Sciatic nerve (tissue), 2 donors: ENCODE measurements at places on chromosomes 1 and 21. TPM values are rescaled to one million over a fixed set of nuclear protein-coding genes. Genes with fewer than 3 reads are reported as not detected.

Gene CD247
- total RNA-seq = 5.2 TPM

Gene PYCR2
- 52.2 TPM for total RNA-seq

Gene S100A7A
- not detected for total RNA-seq

Gene PTGFR
- 57.2 TPM for total RNA-seq

Gene CLCA4
- not detected for total RNA-seq

Gene HP1BP3
- total RNA-seq = 284 TPM

- no peak for DNase-seq
Measured at GRCh38 chr1:214102907-214103306, 115.1 kb downstream of the PROX1 start.

DNA sequence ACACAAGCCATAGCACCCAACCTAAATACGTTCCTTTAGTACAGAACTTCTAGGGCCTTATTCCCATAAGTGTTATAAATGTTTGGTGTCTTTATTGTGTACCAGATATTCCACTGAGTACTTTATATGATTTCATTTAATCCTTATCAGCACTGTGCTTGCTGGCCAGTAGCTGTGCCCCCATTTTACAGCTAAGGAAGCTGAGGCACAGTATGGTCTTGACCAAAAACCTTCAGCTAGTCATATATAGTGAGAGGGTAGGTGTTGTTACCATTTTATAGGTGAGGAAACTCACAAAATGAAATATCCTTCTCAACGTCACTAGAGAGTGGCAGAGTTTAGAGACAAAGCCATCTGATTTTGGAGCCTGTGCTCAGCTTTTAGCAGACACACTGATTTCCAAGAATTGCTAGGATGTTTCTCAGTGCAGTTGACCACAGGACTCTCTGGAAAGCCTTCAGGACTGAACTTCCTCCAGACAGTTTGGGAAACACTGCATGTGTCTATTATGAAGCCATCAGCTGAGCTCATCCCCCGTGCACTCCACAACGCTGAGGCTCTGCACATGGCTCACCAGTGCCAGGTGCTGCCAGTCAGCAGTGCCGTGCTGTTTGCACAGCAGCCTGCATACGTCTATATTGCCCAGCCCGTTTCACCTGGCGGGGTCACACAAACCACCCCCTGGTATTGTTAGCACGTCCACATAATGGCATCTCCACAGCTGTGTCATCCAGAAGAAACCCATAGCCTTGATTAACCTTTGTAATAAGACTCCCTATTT, 15.4 kb downstream of the NPPA start:
- DNase-seq = no peak
